ENCODE measurements at places on chromosomes 5 and 9.

DNA sequence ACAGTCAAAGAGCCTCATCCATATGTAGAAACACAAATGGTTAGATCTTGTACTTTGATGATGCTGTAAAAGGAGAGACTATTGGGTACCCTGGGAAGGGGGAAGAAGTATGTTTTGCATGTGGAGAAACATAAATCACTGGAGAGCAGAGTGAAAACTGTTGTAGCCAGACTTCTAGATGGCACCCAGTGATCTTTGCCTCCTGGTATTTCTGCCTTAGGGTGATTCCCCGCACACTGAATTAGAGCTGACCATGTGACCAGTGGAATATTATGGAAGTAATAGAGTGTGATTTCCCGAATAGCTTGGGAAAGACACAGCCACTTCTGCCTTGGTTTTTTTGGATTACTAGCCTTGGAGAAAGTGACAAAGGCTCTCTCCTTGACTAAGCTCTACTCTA lies 174.3 kb downstream of the LPAR1 start:
- DNase-seq = no peak

DNA sequence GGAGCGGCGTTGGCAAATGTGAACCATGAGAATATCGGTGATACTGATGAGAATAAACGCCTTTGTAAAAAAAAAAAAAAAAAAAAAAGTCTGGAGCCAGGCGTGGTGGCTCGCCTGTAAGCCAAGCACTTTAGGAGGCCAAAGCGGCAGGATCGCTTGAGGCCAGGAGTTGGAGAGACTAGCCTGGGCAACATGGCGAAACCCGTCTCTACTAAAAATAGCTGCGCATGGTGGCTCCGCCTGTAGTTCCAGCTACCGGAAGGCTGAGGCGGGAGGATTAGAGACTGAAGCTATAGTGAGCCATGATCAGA lies 425 bp upstream of the NFX1 start:
- no peak for DNase-seq

- no peak for DNase-seq
Measured at GRCh38 chr5:35622974-35623373, 5.3 kb downstream of the SPEF2 start.

- no peak for DNase-seq
Measured at GRCh38 chr9:69093471-69094103, 58.0 kb downstream of the FXN start.

- DNase-seq = no peak
Measured at GRCh38 chr5:74950836-74951515, 84.8 kb upstream of the FAM169A start.

- no peak for DNase-seq
Measured at GRCh38 chr5:88740604-88741185, 142.3 kb downstream of the MEF2C start.

DNA sequence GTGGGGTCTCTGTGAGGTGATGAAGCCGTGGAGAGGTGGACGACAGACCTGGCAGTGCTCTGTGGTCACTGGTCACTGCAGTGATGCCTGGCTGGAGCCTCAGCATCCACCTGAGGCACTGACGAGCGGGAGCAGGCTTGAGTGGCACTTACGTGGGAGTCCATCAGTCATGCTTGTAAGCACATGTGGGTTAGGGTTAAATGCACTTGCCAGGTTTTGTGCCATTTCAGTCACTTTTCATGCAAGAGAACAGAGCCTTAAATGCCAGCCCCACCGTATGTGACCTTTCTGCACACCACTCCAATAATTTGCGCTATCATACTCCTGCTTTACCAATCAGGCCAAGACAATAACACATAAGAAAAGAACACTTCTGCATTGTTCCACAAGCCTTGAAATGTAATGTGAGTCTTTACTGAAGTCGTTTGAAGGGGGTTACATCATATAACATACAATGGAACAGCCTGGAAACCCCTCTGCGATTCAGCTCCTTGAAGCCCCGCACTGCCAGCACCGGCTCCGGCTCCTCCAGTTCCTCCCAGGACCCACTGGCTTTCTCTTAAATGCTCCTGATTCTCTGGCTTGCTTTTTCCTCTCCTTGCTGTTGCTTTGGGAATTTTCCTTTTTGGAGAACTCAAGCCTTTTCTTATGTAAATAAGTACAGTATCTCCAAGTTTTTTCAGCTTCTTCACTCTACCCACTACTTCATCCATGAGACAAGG lies 59.4 kb upstream of the CTXN3 start:
- no peak for DNase-seq

GRCh38 chr5:10704949-10705621 lies 55.9 kb downstream of the DAP start:
- no peak for DNase-seq

- DNase-seq = no peak
Measured at GRCh38 chr9:101480386-101480785, 44.8 kb upstream of the ALDOB start.

GRCh38 chr9:135728436-135729110 lies 26.6 kb downstream of the KCNT1 start:
- DNase-seq = no peak

- no peak for DNase-seq
Measured at GRCh38 chr5:88756953-88757352, 126.0 kb downstream of the MEF2C start.

DNA sequence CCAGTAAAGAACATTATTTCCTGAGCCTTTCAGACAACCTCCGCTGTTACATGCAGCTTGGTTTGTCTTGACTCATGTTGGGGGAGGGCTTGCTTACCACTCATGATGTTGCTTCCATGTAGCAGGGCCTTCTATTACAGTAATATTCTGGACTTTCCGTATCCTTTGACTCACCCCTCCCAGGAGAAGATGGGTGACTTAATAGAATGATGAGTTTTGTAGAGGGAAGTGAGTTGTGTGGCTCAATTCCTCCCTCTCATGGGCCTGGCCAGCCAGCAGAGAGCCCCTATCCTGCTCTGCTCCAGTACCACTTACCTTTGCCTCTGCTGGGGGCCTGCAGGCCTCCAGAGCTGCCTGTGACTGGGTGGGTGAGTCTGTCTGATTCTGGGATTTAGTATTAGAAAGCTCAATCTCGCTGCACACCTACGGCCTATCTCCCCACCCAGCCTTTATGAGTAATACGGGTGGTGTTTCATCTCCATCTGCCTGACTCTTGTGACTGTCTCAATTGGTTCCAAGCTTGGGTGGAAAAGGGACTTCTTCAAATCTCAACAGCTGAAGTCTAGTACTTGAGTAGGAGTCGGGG lies 52.6 kb upstream of the KLF9 start:
- no peak for DNase-seq

GRCh38 chr9:134606951-134607731 lies 34.5 kb upstream of the COL5A1 start:
- DNase-seq = no peak

- DNase-seq = no peak
Measured at GRCh38 chr5:93076096-93076495, 504.9 kb downstream of the NR2F1-AS1 start.

- DNase-seq = no peak
Measured at GRCh38 chr5:96896806-96897205, 20.5 kb downstream of the ERAP2 start.

- peak; percentile 89 for DNase-seq
Measured at GRCh38 chr9:27292659-27293405, 4.1 kb downstream of the EQTN start.

DNA sequence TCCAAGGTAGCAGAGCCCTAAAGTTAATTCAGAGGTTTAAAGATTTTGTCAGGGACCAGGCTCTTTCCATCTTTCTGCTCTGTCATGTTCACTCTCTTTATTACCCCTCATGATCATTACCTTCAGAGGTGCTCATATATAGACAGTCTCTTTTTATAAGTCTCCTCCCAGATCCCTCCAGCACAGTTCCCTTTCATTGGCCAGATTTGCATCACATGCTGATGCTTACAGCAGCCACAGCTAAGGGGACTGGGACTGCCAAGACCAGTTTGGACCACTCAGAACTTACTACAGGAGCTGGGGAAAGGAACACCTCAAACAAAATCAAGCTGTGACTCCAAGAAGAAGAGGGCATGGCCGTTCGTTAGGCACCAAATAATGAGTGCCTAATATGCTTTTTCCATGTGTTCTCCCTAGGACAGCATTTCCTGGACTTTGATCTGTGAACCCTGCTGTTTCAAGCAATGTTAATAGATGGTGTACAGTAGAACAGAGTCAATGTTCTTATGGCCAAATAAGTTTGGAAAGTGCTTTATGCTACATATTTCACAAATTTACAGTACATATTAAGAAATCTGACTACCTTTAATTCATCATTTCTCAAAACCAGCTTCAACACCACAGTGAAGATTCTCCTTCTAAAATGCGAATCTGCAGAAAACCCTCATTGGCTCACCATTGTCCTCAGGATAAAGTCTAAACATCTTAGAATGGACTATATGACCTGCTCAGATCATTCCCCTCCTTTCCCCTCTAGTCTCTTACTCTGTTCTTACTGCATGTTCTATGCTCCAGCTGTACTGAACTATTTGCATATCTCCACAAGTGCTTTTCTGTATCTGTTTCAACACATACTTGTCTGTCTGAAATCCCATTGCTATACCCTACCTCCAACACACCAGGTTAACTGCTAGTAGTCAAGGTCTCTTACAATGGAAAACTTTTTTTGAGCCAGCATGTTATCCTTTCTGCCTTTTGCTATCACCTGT lies 3.4 kb downstream of the C5orf58 start:
- no peak for DNase-seq

GRCh38 chr5:31193591-31194467 lies at the start of gene CDH6:
Gene CDH6, plus strand, starts transcription at chr5:31193686. Its CDS starts 73,788 bp downstream, at chr5:31267474.
- DNase-seq = no peak

- no peak for DNase-seq
Measured at GRCh38 chr9:84969084-84969483, 299.6 kb downstream of the NTRK2 start.
